ENCODE measurements at places on chromosomes 2 and 18.

DNA sequence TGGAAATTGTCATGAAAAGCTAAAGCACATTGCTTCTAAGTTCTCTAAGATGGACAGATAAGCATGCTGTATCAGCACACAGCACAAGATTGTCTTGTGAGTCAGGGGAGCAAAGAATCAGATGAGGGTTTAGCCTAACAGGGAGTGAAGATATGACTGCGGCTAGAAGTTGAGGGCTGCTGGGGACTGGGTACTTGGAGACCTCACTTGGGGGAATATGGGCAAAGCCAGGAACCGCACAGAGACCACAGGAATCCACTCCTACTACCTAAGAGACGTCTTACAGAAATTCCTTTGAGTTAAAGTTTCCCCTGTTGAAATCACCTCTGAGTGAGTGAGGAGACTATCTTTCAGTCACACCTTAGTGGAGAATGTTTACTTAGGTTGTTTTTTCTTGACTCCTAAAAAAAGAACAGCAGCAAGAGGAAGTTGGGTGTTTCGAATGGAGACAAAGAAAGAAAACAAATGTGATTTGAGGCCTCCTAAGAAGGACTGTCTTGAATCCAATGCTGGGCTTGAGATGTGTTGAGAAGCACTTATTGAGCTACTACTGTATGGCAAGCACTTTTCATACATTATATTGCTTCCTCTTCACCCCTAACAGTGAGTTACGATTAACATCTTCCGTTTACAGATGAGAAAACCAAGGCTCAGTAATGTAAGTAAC lies 100.7 kb downstream of the ANKRD44 start:
- no peak for DNase-seq

DNA sequence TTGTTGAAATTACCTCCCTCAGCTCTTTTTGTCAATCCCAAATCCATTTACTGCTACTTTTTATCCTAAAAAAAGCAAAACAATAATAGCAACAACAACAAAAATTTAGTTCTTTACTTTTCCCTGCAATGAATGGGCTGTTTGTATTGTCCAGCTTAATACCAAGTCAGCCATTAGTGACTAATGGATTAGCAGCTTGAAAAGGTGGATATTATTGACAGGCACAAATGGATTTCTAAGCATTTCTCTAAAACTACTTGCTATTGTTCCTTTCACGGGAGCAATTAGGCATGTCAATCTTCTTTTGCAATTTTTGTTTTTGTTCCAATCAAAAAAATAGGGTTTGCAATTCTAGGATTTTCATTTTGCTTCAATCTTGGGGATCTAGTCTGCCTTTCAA lies 32.1 kb upstream of the SPAG16 start:
- DNase-seq = peak; percentile 57

DNA sequence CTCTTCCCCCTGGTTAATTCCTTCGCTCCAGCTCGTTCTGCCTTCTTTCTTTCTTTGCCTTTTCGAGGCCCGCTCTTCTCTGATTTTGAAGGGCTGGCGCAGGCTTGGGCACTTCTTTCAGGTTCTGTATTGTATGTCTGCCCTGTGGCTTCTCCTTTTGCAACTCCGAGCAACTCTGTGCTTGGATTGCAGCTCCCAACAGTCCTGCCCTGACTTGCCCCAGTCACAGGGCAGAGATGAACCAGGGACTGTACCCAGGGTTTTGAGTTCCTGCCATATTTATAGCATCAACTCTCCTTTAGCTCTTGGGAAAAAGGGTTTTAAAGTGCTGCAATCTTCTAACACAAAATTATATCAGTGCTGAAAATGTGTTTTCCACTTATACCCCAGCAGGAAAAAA lies 31.1 kb upstream of the CD8A start:
- DNase-seq = no peak

DNA sequence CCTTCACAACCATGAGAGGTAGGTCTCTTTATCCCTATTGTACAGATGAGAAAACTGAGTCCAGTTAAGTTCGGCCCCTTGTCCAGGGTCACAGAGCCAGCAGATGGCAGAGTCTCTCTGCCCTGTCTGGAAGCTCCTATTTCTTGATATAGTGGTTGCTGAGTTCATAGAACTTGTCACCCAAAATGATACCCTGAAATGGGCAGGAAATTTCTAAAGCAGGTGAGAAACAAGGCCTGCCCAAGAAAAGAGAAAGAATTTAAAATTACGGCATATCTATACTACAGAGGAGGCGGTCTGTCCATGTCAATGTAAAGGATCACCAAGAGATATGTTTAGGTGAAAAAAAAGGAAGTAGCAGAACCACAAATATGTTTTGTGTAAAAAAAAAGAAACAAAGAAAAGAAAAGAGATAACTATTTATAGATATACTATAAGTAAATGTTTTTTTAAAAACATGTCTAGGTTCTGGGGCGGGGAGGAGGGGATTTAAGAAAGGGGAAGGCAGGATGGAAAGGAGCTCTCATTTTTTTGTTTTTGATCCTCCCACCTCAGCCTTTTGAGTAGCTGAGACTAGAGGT lies 39.8 kb downstream of the MYO7B start:
- DNase-seq = no peak

- no peak for DNase-seq
These were observed 40.2 kb downstream of the MYOM1 start for GRCh38 chr18:3179430-3180089.

DNA sequence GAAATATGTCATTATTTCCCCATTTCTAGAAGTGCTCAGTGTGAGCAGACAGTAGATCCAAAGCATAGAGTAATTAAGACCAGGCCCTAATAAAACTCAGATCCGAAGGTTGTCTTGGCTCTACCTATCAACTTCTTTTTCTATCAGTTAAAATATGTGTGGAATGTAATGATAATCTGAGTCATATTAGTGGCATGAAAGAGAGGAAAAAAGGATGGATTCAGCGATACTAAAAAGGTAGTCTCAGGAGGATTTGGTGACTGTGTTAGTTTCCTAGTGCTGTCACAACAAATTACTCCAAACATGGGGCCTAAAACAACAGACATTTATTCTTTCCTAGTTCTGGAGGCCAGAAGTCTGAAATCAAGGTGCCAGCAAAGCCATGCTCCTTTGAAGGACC lies 103.7 kb upstream of the NABP1 start:
- DNase-seq = no peak

- DNase-seq = no peak
These were observed 627 bp downstream of the WIPF1 start for GRCh38 chr2:174597009-174597344.

- no peak for DNase-seq
These were observed 309.0 kb upstream of the GULP1 start for GRCh38 chr2:187982668-187983067.

DNA sequence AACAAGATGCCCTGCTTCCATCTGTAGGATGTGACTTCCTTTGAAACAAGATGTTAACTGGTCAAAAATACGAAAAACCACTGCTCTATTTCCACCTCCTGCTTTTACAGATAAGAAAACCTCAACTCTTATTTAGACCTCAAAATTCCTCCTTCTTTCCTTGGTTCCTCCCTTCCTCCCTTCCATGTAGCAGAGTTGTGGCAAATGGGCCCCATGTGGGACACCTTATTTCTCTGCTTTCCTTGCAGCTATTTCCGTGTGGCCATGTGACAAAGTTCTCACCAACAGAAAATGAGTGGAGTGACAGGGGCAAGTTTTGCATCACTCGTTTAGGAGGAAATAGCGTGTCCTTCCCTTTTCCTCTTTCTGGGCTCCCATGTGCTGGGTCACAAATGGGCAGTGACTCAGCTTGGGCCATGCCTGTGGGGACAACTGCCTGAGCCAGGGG lies 69.4 kb upstream of the SMAD2 start:
- no peak for DNase-seq

GRCh38 chr2:217987391-217987790 lies 15.4 kb downstream of the TNS1 start:
- no peak for DNase-seq
